Stimulated activated CD8-positive, alpha-beta memory T cell treated with anti-CD3 and anti-CD28 coated beads, Interleukin-4, amount 100 ng/mL, for 1 hour (primary cell): ENCODE measurements at places on chromosomes 2 and 18.

DNA sequence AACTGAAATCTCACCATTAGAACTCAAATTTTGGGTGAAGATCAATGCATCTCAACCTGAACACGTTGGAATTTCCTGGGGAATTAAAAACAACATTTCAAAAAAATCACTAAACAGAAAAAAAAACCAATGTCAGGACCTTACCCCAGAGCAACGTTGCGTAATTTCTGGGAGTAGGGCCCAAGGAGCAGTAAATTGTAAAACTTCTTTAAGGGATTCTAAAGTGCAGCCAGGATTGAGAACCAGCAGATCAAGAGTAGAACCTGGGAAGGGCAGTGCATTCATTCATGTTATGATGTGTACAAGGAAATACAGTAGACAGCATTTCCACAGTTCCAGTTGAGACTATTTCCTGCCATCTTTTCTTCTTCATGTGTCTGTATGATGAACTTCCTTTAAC is 56.9 kb downstream of the RHBDD1 start:
- DNase-seq: no peak

DNA sequence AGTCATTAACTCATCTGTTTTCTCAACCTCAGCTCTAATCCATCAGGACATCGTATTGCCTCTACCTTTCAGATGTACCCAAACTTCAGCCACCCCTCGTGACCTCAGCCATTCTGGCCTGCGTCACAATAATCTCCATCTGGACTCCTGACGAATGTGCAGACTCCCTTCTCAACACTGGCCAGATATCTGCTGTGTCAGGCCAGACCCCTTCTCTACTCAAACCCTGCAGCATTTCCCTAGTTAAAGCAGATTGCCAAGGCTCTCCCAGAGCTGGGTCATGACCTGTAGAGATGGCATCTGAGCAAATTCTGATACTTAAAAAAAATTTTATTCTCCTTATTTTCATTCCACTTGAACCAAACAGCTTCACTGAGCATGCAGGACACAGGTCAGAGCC is 69.5 kb upstream of the TMEM18 start:
- DNase-seq: no peak

DNA sequence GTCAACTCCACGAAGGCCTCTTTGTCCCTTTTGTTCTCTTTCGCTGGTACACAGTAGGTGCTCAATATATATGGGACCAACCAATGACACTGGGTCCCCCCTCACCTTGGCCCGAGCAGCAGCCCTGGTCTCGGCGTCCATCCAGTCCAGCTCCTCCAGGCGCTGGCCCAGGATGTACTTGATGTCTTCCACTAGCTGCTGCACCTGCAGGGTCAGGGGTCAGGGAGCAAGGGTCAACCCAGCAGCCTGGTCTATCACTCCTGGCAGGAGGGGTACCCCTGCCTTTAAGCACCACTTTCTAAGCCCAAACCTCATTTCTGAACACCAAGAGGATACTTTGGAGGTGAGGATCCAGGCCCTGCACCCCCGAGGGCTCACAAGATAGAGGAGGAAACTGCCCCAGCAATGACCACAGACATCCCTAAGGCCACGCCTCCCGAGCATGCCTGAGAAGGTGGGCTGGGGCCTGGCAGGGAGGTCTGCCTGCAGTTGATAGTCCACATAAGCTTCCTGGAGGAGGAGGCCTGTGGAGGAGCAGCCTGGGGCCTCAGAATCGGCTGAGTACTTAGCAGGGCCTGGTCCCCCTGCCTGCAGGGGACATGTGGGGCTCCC is 4.2 kb downstream of the ECEL1 start:
- DNase-seq: no peak

- no peak for DNase-seq
Observed at GRCh38 chr2:223055140-223055539, 3.1 kb downstream of the KCNE4 start.

DNA sequence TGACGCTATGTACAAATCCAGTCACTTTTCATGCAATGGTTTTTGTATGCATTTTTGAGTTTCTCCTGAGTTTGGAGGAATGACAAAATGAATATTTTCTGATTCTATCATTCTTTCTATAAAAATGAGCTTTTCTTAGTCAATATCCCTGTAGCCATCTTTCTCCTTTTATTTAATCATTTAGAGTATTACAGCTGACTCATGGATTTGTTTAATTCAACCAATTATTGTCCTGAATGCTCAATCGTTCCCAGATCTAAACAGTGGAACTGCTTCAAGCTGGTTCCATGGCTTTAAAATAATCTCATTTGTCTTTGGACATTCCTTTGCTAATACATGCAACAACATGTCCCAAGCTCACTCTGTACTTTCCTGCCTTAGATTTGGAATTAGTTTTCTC is 368.8 kb downstream of the ADCYAP1 start:
- no peak for DNase-seq

GRCh38 chr2:23545811-23546210 is 160.8 kb downstream of the KLHL29 start:
- no peak for DNase-seq

- no peak for DNase-seq
Observed at GRCh38 chr2:216222650-216223352, 113.7 kb downstream of the XRCC5 start.

GRCh38 chr2:428591-428990 is 140.7 kb upstream of the ALKAL2 start:
- no peak for DNase-seq

DNA sequence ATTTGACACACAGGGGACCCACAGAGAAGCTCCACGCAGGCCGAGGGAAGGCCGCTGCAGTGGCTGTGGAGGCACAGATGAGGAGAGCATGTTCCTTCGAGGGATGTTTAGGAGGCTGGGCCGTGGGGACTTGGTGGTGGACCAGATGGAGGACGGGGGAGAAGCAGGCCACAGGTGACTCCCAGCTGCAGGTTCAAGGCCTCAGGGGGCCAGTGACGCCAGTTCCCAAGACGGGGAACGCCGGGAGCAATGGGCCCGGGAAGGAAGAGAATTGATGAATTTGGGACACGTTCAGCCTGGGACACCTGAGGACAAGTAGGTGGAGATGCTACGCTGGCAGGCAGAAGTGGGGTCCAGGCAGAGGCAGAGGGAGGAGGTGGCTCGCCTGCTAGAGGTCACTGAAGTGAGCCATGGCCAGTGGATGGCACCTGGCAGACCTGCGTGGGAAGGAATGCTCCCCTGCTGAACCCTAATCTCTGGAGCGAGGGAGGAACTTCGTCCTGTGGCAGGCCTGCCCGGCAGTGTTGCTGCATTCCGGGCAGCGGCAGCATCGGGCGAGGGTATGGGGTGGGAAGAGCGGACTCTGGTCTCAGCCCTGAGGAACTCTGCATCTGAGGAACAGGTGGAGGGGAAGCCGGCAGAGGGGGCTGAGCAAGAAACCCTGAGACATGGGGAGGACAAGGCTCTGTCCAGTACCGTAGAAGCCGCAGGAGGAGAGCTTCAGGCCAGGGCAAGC is 25.2 kb upstream of the HPCAL1 start:
- no peak for DNase-seq

- no peak for DNase-seq
Observed at GRCh38 chr2:229133155-229133772, 137.8 kb downstream of the PID1 start.

DNA sequence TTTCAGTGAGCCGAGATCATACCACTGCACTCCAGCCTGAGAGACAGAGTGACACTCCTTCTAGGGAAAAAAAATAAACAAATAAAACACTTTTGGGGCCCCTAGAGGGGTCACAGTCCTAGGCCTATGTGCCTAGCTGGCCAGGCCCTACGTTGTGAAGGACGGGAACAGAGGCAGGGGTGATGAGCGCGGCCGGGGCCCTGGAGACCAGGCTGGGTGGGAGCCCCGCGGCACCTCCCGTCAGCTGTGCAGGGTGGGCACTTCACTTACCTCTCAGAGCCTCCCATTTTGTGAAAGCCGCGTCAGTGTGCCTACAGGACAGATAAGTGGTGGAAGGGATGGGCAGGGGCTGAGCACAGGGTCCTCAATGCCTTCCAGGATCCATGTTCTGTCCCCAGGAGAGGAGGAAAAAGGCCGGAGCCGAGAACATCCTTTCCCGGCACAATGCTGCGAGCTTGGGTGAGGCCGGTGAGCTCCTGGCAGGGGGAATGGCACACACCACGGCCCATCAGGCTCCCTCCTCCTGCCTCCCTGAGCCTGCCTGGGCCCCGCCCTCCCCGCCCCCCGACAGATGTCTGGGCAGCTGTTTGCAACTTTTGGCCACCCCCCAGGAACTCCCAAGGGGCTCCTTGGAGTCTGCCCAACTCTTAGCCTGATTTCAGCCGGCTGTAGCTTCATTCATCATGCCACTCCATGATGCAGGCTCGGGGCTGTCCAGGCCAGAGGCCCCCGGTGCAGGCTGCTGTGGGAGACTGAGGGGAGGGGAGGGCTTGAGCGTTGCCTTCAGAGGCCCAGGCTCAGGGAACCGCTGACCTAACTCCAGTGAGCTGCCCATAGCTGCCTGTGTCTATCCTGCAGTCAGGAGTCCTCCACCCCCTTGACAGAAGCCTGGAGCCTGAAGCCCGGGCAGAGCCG is 196.5 kb downstream of the TFCP2L1 start:
- DNase-seq: no peak

GRCh38 chr2:240796543-240797499 is 23.2 kb downstream of the KIF1A start:
- no peak for DNase-seq

GRCh38 chr2:173339807-173340206 is 14.9 kb upstream of the CDCA7 start:
- no peak for DNase-seq

DNA sequence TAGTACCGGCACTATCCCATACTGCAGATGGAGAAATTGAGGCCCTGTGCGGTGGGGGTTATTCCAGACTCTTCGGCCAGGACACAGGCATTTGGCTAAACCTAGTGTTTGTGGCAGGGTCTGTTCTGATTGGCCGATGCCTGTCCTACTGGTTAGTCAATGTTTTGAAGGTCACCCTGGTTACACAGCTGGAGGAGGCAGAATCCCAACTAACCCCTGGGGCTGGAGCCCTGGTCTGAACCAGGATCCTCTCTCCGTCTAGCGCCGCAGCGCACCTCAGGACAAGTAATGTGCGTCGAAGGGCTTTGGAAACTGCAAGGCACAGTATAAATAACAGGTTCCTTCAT is 19.4 kb downstream of the TEX44 start:
- DNase-seq: no peak

- DNase-seq: no peak
Observed at GRCh38 chr2:128300151-128301020, 18.3 kb downstream of the HS6ST1 start.

GRCh38 chr2:67311536-67311935 is 85.6 kb upstream of the ETAA1 start:
- DNase-seq: no peak

DNA sequence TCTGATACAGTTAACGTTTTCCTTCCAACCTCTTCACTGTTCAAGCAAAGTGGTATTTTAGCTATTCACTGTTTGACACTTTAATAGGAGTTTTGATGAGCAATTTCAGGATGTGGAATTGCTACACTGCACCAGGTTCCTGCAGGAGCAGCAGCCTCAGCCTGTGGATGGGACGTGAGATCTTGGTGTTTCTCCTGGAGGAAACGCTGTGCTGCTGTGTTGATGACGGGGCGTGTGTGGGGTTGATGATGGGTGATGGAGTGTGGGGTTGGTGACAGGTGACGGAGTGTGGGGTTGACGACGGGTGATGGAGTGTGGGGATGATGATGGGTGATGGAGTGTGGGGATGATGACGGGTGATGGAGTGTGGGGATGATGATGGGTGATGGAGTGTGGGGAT is 98.9 kb downstream of the RTP5 start:
- no peak for DNase-seq

DNA sequence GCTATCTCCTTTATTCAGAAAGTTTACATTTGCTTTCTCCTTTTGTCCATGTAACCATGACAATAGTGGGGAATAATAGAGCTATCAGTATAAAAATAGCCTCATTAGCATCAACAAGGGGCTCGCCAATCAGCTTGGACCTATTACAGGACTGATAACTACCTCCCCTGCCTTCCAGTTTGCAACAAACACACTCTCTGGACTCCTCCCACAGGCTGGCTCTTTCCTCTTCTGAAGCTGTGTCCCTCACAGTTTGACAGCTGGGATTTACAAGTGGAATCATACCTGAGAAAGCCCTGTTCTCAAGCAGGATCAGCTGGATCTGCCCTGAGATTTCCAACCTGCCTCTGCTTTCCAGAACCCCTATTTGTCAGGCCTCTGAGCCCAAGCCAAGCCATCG is 162.5 kb downstream of the GRB14 start:
- no peak for DNase-seq

- DNase-seq: no peak
Observed at GRCh38 chr18:75700561-75700960, 273.1 kb upstream of the SMIM21 start.

- DNase-seq: no peak
Observed at GRCh38 chr2:109726379-109727270, 67.5 kb upstream of the RGPD5 start.
